ENCODE measurements at places on chromosomes 3 and 15.

DNA sequence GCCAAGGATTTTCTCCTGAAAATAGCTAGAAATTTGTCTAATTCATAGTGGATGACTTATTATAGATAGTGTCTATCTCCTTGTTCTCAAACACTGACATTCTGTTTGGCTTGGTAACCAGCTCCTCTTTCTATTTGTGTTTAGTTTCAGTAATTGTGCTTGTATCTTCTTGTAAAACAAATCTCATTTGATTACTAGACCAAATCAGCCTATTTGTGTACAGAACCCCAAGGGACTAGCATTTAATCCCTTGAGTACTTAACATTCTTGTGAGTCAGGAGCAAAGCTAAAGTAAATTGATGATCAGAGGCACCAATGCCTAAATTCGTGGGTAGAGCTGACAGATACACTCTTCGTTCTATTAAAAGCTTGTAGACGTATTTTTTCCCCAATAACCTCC, 306.5 kb upstream of the SLITRK3 start:
- no peak for DNase-seq

- DNase-seq: no peak
Observed at GRCh38 chr15:29398907-29399306, 129.3 kb upstream of the NSMCE3 start.

GRCh38 chr3:178087376-178087775, 448.9 kb upstream of the KCNMB2 start:
- DNase-seq: no peak

GRCh38 chr3:136495213-136495612, 245.1 kb downstream of the PCCB start:
- DNase-seq: no peak

DNA sequence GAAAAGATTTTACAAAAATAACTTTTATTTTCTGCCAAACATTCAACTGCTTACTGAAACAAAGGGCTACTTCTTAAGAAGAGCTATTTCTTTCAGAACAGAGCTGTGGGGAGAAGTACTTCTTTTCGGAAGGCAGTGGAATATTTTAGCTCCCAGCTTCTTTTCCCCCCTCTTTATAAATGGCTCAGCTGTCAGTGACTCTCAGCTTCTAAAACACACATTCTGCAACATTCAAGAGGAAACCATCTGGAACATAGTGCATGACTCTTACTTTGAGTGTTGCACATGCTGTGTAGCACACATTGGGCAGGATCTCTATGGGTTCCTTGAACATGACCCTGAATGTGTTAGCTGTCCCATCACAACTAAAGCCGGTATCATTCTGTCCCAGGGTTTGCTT, 7.0 kb upstream of the C15orf40 start:
- no peak for DNase-seq

GRCh38 chr15:53675832-53676231, 83.6 kb downstream of the WDR72 start:
- DNase-seq: no peak

DNA sequence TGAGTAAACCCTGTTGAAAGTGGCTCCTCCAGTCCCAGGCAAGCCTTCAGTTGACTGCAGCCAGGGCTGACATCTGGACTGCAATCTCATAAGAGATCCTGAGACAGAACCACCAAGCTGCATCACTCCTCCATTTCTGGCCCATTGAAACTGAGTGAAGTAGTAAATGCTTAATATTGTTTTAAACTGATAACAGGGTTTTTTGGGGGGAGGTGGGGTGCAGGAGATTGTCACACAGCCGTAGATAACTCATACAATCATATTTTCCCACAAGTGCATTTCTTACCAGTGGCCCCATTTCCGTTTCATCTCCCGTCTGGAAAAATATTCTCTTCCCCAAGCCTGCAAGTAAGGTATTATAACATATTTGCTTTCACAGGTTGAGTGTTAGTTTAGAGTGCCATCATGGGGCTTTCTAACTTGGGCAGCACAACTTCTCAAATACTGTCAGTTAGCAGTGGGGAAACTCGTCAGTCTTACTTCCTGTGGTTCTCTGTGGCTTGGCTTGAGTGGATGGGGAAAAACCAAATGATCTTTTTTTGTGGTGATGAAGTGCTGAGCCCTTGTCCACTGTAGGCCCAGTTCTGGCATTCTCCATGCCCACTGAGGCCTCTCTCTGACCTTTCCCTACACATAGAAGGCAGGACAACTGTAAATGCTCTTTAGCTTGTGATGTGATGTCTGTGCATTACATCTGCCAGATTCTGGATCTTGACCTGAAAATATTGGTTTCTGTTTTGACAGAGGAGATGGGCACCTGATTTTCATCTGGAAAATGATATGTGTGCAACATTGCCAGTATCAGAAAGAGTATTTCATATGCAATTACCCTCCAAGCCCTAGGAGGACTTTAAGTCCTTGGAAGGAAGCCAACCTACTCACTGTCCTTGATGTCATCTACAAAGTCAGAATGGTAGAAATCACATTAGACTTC, 90.1 kb upstream of the BHLHE40 start:
- no peak for DNase-seq

DNA sequence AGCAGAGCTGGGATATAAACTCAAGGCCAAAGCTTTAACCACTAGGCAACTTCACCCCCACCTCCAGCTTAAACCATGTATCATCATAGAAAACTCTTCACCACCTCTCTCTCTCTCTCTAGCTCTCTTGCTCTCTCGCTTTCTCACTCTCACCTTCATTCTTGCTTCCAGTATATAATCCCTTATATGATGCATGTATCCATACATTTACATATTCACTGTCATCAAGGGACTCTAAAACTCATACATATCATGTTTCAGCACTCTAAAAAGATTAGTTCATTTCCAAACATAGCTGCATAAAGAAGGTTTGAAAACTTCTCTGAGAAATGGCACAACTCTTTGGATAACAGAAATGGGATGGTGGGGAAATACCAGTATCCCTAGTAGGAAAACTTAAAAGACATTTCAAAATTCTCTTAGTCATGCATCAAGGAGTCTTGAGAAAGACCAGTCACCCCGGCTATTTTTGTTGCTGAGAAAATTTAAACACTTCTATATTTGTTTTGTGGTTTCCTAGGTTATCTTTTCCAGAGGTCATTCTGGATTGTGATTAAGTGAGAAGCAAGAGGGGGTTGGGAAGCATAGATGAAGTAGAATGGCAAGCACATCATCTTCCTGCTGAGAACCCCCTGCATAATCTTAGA, 447.8 kb upstream of the THBS1 start:
- no peak for DNase-seq

DNA sequence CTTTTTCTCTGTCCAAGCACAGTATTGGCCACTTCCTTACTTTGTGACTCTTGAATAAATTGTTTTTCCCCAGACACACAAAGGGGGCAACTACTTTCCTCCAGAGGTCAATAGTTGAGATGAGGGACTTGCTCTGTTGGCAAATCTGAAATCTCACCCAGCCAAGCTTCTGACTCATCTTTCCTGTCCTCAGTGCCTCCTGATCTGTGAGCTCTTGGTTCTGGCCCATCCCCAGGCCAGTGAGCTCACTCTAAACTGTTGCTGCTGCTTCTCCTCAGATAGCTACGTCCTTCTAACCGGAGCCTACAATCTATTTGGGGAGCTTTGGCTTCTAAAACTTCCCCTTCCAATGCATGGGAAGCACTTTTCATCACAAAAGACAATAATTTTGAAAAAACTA, 50.0 kb upstream of the NMD3 start:
- no peak for DNase-seq

DNA sequence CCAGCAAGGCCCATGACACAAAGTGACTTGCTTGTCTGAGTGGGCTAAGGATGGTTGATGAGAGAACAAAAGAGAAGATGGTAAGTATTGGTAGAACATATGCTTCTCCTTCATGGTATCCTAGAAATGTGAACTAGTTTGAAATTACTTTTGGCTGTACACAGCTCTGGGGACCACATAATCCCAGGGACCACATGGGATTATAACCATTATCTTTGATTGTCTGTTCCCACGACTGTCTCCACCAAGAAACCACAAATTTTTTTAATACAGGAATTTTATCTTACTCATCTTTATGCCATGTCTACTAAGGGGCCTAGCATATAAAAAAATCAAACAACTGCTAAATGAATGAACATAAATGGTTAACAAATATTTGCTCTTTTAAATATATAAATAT, 155.3 kb upstream of the PRICKLE2 start:
- DNase-seq: no peak

GRCh38 chr15:53987480-53987879, 9.2 kb downstream of the UNC13C start:
- DNase-seq: no peak

DNA sequence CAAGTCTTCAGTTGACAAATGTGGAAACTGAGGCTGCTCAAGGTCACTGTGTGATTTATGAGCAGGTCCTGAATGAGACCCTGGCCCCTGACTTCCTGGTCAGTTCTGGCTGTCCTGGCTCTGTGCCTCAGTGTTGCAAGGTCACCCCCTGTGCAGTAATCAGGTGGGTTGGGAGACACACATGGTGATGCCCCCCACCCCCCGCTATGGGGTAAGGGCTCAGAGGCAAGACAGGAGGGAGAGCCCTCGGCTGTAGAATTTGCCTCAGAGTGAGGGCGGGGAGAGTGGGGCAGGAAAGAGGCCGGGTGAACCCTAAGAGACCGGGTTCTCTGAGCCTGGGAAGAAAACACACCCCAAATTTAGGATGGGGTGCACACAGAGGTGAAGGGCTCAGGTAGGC, 98.5 kb downstream of the MEGF11 start:
- DNase-seq: no peak

- no peak for DNase-seq
Observed at GRCh38 chr3:112730210-112730609, 89.3 kb upstream of the CCDC80 start.

DNA sequence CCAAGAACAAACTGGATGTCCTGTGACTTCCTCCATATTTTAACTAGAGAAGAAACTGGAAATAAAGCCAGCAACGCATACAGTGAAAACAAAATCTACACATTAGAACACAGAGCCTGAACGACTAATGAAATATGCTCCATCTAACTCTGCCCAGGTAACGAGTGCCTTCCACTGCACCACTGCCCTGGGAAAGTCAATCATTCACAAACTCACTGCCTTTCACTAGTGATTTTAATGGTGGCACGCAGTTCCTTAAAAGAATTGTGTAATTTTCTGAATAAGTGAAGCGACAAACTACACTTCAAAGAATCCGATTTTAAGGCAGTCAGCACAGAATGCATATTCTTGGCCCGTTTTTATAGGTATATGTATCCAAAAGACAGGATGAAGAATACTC, 416.0 kb downstream of the SHQ1 start:
- no peak for DNase-seq

DNA sequence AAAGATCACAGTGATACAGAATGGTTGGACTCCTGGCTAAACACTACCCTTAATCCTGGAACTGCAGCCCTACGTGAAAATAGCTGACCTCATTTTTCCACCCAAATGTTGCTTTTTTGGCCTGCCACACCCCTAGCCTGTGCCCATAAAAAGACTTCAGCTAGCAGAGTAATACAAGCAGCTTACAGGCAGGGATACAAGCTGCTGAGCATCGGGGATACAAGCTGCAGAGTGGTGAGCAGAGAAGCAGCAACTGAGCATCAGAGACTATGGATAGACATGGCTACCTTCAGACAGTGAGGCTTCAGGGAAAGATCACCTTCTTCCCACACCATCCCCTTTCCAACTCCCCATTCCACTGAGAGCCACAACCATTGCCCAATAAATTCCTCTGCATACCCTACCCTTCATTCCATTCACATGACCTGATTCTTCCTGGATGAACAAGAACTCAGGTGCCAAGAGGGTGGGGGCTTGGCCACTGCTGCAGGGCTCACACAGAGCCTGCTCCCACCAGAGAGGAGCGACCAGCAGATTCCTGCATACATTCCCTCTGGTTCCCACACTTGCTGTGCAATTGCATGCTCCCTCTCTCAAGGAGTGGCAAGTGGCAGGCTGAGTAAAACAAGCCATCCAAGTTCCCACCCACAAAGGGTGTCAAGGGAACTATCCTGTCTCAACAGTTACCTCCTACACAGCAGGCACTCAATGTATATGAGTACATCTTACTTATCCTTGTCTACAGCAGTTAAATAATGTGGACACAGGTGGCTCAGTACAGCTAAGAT, 217.5 kb downstream of the ALCAM start:
- no peak for DNase-seq

DNA sequence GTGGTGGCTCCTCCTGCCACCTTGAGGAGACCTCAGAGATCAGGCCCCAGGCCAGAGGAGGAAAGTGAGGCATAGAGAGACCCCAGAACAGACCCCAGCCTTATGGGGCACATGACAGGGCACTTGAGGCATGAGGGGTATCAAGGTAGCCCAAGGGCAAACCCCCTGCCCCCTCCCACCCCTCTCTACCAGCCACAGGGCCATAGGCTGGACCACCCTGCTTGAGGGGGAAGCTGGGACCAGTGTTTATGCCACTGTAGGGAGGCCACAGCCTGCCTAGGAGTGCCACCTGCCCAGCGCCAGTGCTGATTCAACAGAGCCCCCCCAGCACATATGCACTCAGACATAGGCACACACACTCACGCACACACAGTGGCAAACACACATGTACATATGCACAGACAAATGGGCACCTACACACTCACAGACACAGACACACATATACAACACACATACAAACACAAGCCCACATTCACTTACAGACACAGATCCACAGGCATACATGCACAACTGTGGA, 10.3 kb downstream of the MYL3 start:
- DNase-seq: no peak

- DNase-seq: no peak
Observed at GRCh38 chr3:134809427-134810051, 14.5 kb downstream of the EPHB1 start.

GRCh38 chr3:178304758-178305467, 231.3 kb upstream of the KCNMB2 start:
- DNase-seq: no peak

GRCh38 chr3:111824351-111824750, 34.7 kb upstream of the PHLDB2 start:
- DNase-seq: no peak

- DNase-seq: no peak
Observed at GRCh38 chr15:75149867-75150709, 51.6 kb upstream of the C15orf39 start.

Data from activated CD8-positive, alpha-beta memory T cell treated with anti-CD3 and anti-CD28 coated beads, Interleukin-2, amount 50 U/mL, for 4 hours (primary cell).